ENCODE measurements at places on chromosomes 11 and 22.

DNA sequence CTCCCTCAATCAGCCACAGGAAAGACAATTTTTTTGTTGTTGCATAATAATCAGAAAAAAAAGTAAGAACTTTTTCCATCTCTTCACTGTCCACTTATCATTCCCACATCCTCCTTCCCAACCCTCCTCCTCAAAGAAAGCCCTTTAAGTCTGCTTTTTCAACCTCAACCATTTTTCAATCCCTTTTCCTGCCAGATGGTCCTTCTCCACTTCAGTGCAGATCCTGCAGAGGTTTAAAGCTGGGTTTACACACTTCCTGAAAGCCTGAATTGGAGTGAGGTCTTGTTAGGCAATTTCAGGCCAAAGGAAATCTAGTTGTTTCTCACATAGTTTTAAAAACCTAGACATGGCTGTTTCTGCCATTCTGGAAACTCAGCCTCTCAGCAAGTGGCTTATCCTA lies 78.3 kb downstream of the RPL27A start:
- peak; percentile 26 for DNase-seq

GRCh38 chr11:8282631-8283030 lies 19.0 kb upstream of the LMO1 start:
- DNase-seq: no peak

- no peak for DNase-seq
Measured at GRCh38 chr22:34622602-34623001, 443.4 kb upstream of the ISX start.

GRCh38 chr11:47124675-47125074 lies 52.0 kb downstream of the ARFGAP2 start:
- DNase-seq: no peak
